ENCODE measurements at places on chromosomes 3 and 15.

GRCh38 chr3:47515864-47516319 is 2.4 kb upstream of the ELP6 start:
- DNase-seq = no peak

DNA sequence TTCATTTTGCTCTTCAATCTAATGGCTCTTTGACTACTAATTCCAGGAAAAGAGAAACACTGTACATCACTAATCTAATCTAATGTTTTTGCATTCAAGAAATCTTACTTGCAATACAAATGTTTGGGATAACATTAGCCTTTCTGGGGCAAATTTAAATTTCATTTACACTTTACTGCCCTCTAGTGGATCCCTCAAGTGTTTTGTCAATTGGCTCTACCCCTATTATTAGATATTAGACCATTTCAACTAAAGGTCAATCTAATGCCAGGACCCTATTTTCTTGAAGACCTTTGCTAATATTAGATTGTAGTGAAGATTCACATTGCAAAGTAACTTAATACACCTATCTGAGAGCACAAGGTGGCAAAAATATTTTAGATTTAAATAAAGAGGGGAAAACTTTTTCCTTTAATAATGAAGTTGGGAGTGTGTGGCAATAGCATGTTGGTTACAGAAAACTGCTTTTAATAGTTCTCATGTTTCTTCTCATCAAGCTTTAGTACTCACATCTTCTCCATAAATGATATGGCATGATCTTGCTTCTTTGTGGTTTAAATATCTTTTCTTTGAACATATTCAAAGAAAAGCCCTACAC is 5.0 kb downstream of the C2CD4A start:
- no peak for DNase-seq

DNA sequence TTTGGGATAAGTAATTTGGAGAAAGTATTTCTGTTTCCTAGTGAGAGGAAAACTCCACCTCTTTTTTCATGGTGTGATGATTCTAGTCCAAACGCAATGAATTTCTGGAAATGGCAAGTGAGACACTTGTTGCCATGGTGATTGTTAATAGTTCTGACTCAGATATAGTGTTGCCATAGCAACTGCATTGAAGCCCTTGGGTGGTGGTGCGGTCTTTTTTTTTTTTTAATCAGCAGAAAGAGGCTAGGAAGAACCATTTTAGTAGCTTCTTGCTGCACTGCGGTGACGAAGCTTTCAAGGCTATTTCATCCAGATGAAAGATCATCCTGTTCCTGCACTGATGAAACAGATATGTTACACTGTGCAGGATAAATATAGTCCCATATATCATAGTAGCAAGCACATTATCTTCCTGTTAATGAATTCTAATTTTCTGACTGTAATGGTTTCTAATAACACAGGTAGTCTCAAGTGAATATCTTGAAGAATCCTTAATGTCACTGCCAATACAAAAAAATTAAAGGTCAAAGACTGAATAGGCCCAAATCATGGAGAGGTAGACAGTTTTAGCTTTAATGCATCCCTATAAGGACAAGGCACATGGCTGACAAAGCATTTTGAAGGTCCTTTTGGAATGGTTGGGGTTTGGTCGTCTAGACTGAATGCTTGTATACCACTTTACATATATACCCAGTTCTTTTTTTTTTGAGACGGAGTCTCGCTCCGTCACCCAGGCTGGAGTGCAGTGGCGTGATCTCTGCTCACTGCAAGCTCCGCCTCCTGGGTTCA is 125.1 kb upstream of the ZBTB20 start:
- DNase-seq = no peak

- no peak for DNase-seq
These were observed 9.6 kb downstream of the CMC1 start for GRCh38 chr3:28250999-28251398.

- DNase-seq = no peak
These were observed 250.5 kb downstream of the ADAMTSL3 start for GRCh38 chr15:83904107-83905040.

DNA sequence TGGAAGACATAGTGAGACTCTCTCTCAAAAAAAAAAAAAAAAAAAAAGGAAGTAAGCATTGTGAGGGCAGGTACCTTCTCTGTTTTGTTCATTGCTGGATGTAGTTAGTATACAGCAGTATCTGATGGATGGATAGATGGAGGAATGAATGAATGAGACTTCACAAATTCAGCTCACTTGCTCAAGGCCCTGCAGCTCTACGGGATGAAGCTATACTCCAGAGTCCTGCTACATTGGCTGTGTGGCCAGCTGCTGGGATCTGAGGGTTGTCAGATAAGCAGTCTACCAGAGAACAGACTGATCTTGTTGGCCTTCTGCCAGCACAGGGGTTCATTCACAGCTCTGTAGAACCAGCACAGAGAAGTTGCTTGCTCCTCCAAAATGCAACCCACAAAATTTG is 35.0 kb downstream of the MLH1 start:
- peak; percentile 70 for DNase-seq

DNA sequence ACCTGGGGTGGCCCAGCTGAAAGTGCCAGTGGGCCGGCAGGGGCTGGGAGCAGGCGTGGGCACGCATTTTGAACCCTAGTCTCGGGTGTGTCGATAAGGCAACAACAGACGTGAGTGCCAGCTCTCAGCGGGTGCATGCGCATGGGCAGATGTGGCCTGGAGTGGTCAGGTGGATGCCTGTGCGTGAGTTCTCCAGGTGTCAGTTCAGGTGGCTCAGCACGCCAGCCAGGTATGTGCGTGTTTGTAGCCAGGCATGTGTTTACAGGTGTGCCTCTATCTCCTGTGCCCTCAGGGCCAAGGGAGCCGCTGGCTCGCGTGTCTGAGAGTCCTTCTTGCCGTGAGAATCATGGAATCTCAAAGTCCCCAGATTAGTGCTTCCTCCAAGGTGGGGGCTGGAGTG is 14.8 kb downstream of the CYP1A2 start:
- no peak for DNase-seq

DNA sequence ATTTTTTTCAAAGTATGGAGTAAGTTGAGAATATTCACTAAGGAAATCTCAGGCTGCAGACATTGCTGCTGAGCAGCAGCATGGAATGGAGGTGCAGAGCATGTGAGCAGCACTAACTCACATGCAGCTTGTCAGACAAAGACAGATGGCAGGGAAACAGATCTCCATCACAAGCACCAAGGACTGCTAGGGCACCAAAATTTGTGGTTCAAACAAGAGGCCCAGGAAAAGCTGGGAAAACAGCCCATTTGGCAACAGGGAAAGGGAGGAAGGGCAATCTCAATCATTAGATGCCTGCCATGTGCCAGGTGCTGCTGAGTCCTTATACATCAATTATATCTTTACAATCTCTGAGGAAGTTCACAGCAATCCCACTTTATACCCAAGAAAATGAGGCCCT is 47.2 kb upstream of the EIF1B start:
- no peak for DNase-seq

DNA sequence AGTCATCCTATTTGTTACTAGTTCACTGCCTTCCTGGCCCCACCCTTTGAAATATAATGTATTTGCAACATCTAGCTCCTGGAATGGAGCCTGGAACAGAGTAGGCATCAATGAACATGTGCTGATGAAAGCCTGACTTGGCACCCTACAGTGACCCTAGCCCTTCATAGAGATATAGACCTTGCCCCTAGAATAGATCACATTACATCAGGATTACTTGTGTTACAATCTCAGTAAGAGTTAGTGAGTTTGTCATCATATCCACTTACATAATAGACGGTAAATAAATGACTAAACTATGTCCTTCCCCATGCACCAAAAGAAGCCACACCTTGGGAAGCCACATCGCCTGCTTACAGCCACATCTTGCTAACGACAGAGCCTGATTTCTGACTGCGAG is 110.5 kb upstream of the WNT5A start:
- no peak for DNase-seq

DNA sequence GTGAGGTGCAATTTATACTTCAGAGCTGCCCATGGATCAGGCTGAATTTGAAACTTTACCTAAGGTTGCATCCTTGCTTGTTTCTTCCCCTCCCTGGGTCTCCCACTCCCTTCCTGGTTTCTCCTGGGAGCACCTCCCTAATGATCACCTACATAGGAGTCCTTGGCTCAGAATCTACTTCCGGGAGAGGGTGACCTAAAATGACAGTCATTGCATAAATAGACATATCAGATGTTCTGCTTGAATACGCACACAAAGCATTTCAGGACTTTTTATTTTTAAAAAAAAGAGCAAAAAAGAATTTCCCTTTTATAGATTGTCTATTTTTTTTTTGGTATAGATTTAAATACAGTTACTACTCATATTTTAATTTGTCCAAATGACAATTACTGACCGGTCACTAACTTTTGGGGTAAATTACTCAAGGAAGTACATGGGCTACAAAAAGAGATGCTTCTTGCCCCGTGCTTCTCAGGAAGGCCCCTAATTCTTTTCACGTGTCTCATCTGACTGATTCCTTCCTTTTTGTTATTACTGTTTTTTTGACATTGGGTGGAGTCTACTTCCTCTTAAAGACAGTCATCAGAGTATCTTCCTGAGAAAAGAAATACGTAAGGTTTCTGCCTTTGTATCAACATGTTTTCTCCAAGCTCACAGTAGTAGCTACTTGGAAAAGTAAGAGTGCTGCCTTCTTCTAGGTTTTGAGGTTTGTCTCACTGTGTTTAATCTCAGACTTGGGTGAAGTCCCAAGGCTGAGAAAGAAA is 4.9 kb upstream of the MYZAP start:
- DNase-seq = no peak

DNA sequence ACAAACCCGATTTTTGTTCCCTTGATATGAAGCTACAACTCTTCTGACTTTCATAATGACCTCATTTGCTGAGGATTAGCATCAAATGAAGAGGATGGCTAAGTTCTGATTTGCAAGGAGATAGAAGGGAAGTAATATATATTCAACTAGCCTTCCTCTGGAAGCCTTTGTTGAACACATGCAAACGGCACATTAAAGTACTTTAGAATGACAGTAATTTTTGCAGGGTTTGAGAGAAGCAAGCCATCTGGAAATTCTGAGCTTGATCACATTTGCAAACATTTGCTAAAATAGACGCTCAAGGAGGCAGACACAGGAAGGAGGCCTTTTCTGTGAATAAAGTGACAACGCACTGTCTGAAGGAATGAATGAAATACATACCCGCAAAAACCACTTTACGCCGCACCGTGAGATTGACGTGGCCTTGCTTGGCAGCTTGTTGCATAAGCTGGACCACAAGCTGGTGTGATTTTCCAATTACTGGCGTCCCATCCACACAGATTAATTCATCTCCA is 657.2 kb downstream of the MAGI1 start:
- no peak for DNase-seq
